Stimulated activated CD8-positive, alpha-beta memory T cell treated with anti-CD3 and anti-CD28 coated beads, Interleukin-7, amount 100 ng/mL, for 4 hours (primary cell): ENCODE measurements at places on chromosomes 3 and 15.
A peak's percentile ranks its signal among the peaks of the same experiment; 100 is the strongest.

DNA sequence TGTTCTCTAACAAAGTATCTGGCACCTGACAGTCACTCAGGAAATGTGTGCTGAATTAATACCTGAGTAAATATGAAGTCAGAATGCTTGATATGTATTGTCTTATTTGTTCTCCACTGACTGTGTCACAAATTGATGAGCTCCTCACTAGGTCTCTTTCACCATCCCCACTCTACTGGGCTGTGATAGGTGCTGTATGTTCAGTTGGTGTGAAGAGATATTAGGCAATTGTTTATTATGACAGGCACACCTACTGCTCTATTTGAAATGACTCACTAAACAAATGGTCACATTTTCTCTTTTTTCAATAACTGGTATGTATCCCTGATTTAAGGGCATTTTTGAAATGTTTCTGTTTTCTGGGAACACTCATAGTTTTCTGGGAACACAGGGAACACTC lies 25.2 kb upstream of the CCDC39 start:
- DNase-seq = no peak

- DNase-seq = no peak
These were observed 822 bp downstream of the ST8SIA2 start for GRCh38 chr15:92394309-92395097.

DNA sequence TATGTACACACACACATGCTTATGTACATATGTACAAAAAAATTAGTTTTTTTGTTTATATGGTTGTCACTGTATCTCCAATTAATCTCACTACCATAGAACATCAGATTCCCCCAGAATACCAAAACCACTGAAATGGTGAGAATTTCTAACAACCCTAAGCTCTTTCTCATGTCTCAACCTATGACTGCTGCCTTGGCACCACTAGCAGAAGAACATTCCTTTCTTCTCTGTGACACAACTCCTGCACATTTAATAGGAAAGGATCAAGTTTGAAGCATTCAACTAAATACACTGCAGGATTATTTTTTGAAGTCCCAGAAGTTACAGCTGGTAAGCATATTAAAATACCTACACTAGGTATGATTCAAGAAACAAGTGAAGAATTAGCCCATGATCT lies 109.6 kb downstream of the FAM174B start:
- no peak for DNase-seq

DNA sequence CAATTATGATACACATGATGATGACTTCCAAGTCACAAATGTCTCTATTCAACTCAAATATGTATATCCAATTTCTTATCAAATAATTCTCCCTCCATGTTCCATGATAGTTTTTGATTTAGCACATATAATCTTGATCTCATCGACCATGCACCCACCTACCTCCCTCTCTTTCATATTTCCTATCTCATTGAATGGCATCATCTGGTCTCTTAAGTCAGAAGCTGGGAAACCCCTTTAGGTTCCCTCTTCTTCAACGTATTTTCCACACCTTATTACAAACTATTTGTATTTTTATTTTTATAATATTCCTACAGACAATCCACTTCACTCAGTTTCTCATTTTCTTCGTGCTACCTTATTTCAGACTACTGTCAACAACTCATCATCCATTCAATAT lies 56.9 kb upstream of the DPH6 start:
- no peak for DNase-seq

- DNase-seq = peak; percentile 5
These were observed 674 bp downstream of the SERP1 start for GRCh38 chr3:150545419-150546225.

DNA sequence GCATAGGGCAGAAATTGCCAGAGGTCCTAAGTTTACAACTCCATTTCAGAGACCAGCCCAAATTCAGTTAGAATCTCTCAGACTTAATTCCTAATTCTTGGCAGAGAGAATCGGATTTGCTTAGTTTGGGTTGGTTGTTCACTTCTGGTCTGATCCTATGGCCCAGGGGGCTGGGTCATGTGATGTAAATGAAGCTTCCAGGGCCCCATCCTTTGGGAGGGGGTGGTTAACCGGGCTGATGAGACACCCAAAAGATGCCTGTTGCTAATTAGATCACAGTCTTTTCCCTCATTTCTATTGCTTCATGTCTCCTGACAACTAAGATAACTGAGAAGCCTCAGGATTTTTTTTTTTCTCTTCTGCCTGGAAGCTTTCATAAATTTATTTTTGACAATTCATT lies 11.1 kb upstream of the ZNF620 start:
- no peak for DNase-seq

DNA sequence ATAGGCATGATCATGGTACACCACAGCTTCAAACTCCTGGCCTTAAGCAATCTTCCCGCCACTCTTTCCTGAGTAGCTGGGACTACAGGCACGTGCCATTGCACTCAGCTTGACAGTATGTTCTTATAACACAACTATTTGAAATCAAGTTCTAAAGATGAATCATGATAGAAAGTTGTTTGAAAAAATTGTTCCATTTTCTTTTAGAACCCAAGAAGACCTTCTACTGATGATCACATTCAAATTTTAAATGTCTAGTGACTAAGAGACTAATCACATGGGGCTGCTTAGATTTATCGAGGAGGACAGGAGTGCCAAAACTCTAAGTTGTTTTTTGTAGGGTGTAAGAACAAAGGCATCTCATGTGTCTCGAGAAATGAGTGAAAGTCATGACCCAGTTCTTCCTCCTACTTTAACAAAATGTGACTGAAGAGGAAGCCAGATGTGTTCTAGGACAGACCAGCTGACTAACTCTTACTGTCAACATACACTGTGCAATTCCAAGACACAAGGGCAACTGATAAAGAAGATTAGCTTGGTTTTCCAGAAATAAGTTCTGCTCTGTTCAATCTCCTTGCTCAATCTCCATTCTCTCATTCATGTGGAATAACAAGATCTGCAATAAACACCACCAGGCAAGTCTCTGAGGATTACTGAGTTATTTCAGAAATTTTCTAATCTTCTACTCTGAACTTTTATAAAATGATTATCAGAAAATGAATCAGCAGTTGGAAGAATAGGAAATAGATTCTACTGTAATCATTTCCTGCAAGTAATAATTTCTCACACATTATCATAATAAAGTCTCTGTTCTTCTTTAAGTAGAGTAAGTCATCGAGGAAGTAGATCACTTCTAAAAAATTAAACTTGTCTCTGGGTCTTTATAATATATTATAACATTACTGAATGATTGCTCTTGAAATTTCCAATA lies 122.6 kb upstream of the CCNL1 start:
- no peak for DNase-seq

GRCh38 chr15:82572311-82572710 lies 32.1 kb upstream of the RPS17 start:
- no peak for DNase-seq

DNA sequence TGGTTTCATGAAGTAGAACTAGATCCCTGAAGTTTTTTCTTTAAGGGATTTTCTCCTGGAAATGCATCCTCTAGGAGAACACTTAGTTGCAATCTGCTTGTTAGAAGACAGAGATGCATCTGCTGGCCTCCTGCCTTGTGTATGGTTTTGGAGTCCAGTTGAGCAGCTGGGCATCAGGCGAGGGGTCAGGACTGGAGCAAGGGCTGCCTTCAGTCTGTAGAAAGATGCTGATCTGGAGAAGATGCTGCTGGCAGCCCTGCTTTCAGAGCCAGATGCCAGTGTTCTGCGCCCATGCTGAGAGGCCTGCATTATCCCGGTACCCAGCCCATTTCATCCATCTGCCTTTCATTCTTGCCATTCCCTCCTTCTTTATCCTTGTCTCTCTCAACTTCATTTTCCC lies 77.4 kb downstream of the CHCHD6 start:
- no peak for DNase-seq

- DNase-seq = no peak
These were observed 23.6 kb downstream of the CCR1 start for GRCh38 chr3:46184469-46184868.

DNA sequence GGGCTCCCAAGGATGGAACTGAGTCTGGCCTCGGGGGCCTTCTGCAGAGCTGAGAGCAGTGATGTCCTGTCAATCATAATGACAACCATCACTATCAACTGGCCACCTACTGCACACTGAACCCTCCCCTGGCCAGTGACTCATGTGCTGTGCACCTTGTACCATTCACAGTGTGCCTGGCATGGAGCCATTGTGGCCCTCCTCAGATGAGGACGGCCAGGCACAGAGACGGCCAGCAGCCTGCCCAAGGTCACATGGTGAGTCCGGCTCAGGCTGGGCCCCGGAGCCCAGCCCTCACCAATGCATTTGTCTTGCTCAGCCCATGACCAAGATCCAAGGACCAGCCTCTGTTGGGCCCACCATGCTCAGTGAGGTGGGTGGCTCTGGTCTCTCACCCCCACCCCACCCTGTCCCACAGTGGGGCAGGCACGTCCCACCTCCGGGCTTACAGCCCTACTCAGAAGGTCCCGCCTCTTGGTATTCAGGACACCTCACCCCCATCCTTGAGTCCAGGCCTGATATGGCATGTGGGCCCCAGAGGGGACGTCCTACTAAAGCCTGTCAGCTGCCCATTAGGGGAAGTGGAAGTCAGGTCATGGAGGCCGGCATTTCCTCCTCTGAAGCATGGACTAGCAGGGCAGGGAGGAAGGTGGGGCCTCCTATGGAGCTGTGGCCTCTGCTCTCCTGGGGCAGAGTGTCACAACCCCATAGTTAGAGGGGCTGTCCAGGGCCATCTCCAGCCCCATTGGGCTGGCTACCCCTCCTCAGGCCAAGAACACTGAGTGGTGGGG lies 35.9 kb upstream of the TMEM115 start:
- no peak for DNase-seq

DNA sequence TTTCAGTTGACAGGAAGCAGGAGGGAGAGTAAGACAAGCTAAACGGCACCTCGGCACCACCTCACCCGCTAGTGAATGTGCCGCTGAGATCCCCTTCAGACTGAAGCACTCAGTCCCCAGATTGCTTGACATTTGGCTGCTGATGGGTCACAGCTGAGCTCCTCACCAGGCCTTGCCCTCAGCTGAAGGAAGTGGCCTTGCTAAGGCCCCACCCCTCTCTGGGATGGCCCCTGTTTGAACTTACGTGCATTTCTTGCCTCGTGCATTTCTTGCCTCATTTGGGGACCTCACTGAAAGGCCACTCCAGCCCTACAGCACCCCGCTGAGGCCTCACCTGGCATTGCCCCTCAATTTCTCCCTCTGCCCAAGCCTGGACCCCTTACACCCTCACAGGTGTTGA lies 39.8 kb downstream of the EOGT start:
- no peak for DNase-seq

DNA sequence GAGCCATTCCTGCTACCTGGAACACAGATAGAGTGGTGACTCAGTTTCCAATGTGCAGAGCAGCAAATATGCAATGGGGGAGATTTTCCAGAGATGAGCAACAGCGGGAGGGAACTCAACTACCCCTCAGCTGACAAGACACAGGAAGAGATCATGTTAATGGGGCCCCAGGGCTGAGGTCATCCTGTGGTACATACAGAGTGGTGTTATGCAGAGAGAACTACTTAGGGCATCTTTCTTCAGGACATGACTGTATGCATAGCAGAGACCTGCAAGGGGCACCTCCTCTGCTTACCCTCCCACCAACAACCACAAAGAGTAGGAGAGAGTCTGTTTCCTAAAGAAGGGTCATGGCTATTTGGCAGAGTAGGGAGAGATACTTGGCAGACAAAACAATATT lies 6.8 kb upstream of the TBC1D5 start:
- DNase-seq = no peak

DNA sequence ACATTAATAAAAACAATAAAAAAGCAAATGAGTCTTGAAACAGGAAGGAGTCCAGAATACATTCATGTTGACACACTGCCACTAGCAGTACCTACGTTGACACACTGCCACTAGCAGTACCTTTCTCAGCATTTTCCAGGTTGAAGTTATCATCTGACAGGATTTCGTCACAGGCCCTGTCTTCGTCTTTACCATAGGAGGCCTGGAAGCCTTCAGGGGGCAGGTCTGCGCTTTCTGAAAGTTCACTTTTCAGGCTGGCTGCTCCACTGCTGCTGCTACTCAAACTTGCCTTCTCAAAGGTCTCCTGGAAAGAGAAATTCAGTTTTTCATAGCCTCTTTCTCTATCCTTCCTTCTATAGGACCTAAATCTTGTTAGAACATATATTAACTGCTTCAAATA lies 194.7 kb downstream of the NEK10 start:
- no peak for DNase-seq

GRCh38 chr15:71276336-71276665 lies 161.0 kb downstream of the THSD4 start:
- no peak for DNase-seq

GRCh38 chr3:74582982-74583381 lies 31.5 kb downstream of the CNTN3 start:
- no peak for DNase-seq

DNA sequence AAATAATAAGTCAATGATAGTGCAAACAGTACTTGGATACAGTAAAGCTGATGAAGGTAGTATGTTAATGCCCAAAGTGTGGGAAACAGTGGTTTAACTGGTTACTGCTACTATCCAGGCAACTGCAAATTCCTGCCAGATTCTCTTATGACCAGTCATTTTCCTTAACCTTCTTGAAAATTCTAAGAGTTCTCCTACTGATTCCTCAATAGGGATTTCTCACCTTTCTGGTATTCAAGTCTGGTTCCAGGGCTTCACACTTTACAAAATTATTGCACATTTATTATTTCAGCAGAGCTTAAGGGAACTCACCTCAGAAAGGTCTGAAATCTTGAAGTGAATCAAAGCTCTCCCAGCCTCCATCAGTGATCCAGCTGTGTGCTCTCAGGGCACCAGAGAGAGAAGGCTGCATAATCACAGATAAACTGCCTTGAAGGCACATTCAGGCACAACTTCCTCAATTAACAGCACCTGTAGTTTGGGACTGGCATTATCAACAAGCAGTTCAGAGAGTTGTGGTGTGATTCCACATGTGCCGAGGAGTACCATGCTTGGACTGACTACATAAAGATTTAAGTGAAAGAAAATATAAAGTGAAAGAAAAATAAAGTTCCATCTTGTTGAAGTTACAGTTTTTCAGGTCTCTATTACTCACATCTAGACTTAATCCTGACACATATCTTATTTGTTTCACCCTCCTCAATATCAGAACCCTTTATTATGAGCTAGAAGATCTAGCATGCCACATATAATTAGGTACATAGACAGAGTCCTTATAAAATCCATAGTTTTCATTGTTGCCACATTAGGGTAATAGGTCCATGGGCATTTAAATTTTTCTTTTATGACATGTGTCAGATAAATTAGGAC lies 59.5 kb upstream of the TIPARP start:
- DNase-seq = no peak

DNA sequence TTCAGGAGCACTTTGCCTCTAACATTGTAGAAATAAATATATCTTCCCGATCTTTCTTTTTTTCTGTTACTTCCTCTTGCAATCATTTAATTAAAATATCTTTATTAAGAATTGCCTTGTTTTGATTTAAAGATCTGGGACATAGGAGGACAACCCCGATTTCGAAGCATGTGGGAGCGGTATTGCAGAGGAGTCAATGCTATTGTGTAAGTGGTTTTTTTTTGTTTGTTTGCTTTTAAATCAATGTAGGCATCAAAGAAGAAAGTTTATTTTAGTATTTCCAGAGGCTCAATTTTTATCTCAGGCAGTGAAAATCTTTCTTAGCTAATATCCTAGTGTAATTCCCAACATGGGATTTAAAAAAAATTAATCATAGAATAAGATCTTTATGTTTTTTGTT lies 15.5 kb upstream of the EDEM1 start:
- DNase-seq = no peak

- no peak for DNase-seq
These were observed 13.8 kb upstream of the PPP4R2 start for GRCh38 chr3:72982609-72983366.
